ENCODE measurements at places on chromosomes 7 and 10.

GRCh38 chr7:511476-512145, 8.0 kb downstream of the PDGFA start:
- DNase-seq, result no peak

- DNase-seq, result no peak
Measured at GRCh38 chr10:69632516-69633199, 2.6 kb downstream of the FAM241B start.

- no peak for DNase-seq
Measured at GRCh38 chr10:127836966-127837365, 55.8 kb downstream of the CLRN3 start.

DNA sequence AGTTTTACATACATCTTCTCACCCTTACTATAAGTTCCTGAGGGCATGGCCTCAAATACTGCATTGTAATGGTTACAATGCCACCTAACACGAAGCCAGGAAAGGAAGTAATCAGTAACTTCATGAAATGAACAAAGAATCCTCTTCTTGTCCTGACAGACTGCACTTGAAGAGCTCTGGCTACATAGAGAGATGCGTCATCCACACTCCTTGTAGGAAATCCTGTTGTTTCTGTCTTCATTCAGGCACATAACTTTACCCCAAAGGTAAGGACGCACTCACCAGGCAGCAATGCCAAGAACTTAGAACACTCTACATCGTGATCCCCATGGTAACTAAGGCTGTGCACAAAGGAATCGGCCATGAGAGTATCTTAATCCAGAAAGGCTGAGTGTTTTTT, 80.3 kb upstream of the ARID5B start:
- DNase-seq, result no peak

- peak; percentile 91 for DNase-seq
Measured at GRCh38 chr7:41027428-41028115, 675.3 kb downstream of the INHBA start.

- peak; percentile 75 for DNase-seq
Measured at GRCh38 chr10:118568327-118568848, 27.1 kb downstream of the PRLHR start.

DNA sequence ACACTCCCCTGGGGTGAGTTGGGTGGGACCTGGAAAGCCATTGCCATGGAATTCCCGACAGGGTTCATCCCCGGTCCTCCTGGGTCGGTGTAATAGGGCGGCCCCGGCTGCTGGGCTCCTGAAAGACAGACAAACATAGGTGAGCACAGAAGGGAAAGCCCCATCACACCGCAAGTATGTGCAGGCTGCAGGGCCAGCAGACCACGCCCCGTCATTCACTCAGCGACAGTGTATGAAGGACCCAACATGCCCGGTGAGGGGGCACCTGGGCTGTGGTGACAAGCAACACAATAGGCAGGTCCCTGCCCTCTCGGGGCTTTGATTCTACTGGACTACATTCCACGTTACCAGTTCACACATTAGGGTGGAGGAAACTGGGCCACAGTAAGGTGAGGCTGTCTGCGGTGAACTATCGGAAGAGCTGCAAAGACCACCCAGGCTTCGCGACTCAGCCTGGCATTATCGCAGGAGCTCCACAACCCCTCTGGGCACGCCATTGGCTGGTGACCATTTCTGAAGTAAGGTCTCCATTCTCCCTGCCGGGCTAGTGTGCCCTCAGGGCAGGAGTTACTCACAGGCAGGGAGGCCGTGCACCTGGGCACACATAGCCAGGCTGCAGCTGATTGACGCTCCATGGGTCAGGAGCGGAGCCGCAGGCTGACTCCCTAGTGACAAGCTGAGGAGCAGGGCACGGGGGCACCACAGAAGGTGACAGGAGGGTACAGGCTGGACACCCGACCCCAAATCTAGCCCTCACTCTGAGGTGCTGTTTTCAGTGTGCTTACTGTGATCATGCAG, 99.2 kb downstream of the VOPP1 start:
- no peak for DNase-seq

DNA sequence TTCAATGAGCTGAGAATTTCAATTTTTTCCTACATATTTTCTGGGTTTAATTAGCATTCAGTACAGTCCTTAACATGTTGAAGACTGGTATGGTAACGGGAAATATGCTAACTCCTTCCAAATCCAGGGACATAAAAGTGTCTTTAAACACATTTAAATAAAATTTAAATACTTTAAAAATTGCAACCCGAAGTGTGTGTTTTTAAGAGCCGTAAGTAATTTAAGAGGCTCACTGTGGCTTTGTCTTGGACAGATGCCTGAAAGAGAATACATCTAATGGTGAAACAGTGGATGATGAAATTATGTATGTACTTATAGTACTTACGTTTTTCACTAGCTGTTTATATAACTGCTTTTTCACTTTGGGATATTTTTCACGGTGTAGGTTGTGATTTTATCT, 687.3 kb upstream of the CELF2 start:
- no peak for DNase-seq

DNA sequence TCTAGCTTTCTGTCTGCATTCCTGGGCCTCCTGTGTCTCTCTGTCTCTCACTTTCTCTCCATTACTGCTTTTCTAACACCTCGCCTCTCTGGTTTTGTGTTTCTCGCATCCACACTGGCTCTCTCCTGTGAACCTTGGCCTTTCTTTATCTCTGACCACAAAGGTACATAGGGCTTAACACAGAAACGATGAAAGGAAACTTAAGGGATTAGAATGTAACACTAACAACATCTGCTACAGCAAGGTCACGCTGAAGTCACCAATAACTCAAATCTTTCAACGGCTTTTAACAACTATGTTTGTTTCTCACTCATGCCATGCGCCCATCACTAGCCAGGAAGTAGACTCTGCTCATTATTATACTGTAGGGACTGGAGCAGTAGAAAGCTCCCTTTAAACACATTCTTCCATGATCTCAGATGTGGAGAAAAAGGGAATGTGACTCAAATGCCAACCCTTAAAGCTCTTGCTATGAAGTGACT, 9.3 kb upstream of the OR6V1 start:
- peak; percentile 13 for DNase-seq

- peak; percentile 21 for DNase-seq
Measured at GRCh38 chr7:87359366-87359765, 13.9 kb downstream of the CROT start.

- no peak for DNase-seq
Measured at GRCh38 chr7:134037991-134038390, 89.1 kb upstream of the LRGUK start.

- DNase-seq, result no peak
Measured at GRCh38 chr7:94182721-94183120, 178.6 kb upstream of the BET1 start.

GRCh38 chr10:72026278-72027111, 61.9 kb downstream of the SPOCK2 start:
- peak; percentile 57 for DNase-seq

- no peak for DNase-seq
Measured at GRCh38 chr7:135190703-135191102, 20.2 kb upstream of the CYREN start.

DNA sequence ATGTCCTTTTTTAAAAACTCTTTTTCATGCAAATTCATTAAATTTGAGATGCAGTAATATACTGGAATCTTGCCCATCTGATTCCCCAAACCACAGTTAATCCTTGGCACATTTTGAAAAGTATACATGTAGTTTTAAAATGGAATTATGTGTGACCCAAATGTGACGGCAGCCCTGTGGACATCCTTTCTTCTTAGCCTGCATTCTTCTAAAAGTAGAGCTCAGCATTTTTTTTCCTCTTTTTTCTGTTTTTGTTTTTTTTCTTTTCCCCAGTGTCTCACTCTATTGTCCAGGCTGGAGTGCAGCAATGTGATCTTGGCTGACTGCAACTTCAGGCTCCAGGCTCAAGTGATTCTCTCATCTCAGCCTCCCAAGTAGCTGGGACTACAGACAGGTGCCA, 338.9 kb downstream of the GALNT17 start:
- DNase-seq, result no peak

DNA sequence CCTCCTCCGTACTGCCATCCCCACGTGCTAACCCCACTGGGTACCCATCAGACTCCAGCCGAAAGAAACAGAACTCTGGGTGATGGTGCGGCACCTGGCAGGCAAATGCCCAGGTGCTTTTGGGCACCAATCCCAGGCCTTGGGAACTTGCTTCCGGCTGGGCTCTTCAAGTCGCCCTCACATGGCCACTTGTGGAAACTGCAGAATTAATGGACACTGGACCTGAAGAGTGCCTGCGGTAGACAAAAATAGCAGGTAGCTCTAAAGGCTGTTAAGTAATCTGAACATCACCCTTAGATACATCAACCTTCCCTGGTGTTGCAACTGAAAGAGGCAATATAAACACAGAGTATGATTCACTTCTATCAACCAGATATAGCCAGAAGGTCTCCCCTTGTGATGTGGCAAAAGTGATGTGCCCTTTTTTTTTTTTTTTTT, 644.4 kb downstream of the GRM8 start:
- DNase-seq, result no peak

DNA sequence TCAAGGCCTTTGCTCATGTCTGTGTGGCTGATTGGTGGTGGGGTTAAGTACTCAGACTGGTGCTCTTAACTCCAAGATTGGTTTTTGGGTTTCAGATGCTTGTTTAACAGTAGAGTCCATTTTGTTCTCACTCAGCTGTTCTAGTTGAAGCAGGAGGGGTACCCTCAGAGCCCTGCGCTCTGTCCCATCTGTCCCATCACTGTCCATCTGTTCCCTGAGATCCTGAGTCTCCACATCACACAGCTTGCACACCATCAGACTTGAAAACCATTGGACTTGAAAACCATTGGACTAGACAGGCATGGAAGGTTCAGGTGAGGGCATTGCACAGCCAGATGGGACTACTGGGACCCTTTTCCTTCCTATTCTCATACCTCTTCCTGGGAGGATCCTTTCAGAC, 39.3 kb downstream of the TMEM178B start:
- DNase-seq, result no peak
